Progenitor cell of endocrine pancreas (in vitro differentiated cells): ENCODE measurements at places on chromosomes 1 and 21.

DNA sequence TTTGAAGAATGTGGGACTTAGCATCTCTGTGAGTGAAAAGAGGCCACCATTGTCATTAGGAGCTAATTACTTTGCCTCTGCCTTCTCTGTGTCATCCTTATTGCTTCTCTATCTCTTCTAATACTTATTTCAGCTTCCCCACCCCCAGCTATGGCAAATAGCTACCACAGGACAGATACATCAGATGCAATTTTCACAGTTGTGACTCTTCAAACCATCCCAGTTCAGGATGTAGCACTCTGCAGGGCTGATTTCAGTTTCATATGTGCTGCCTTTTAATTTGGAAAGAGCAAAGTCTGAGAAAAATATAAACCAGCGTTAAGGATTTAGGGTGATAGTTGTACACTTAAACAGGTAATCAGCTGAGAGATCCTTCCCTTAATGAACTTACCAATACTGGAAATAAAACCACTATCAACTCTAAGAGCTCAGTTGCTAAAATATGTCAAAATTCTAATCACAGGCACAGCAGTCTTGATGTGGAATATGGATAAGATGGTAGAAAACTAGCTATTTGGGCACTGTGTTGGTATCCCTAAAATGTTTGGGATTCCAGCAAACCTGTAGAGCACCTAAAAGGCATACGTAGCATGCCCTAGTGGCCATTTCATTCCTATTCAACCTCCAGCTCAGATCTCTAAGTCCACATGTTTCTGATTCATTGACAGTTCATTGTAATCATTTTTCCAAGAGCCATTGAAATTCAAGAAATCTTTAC, 148.4 kb downstream of the SYT2 start:
- H3K27me3 ChIP-seq, result no peaks in the 10 kb centered on the region
- peaks cover 20% of the 10 kb centered on the region for H3K4me1 ChIP-seq
- no peak overlapping the region for H3K27ac ChIP-seq
- peaks cover 1% of the 10 kb centered on the region for H3K36me3 ChIP-seq

DNA sequence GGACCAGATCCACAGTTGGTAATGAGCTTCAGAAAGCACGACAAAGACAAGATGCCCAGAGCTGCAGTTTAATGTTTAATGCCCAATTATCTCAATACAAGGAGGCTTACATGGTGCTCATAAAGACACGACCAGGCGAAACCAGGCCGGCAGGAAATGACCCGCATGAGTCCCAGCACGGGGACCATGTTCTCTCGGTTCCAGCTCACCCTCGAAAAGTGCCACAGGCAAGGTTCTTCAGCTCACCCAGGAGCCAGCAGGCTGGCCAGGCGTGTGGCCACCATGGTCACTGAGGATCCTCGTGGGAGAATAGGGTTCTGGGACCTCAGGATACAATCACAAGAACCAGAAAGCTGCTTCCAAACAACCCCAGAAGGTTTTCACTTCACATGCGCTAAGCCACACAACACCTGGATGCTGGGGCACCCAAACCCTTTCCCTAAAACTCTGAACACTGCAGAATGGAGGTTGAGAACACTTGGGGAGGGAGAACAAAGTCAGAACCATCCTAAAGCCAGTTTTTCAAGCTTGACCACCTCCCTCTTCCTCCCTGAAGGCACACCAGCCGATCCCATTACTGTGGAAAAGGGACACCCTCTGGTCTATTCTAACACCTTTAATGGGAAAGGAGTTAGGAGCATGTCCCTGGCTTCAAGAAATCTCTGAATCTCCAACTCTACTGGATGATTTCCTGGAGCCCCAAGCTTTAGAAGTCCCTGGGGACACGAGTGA, 22.6 kb upstream of the ASAP3 start:
- H3K27me3 ChIP-seq, result no peaks in the 10 kb centered on the region
- peaks cover 6% of the 10 kb centered on the region for H3K4me1 ChIP-seq
- peaks cover 5% of the 10 kb centered on the region for H3K36me3 ChIP-seq
- DNase-seq, result no peak

GRCh38 chr1:47420547-47420946, 4.5 kb downstream of the FOXE3 start:
- H3K27ac ChIP-seq, result no peak overlapping the region
- H3K27me3 ChIP-seq, result peaks cover 81% of the 10 kb centered on the region
- no peaks in the 10 kb centered on the region for H3K4me1 ChIP-seq
- no peaks in the 10 kb centered on the region for H3K36me3 ChIP-seq

DNA sequence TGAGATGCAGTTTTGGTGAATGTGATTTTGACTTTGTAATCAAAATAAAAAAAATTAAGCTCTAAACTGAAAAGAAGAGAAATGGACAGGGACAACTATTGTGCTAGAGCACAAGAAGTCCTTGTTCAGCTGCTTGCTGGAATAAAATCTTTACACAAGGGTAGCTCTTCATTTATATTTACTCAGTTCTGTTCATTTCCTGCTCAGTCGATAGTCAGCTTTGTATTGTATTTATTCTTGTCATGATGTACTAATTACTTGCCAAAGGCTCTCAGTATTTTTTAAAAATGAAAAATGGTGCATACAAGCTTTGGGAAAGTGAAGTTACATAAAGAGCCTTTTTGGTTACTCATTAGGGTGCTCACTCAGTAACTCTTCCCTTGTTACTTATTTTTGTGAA, 17.8 kb downstream of the F5 start:
- H3K36me3 ChIP-seq, result peaks cover 6% of the 10 kb centered on the region
- no peak for DNase-seq
- H3K27ac ChIP-seq, result peak overlapping the region; percentile 6
- H3K4me3 ChIP-seq, result no peak overlapping the region

- peaks cover 9% of the 10 kb centered on the region for H3K36me3 ChIP-seq
- no peaks in the 10 kb centered on the region for H3K27me3 ChIP-seq
- no peak for DNase-seq
- H3K4me3 ChIP-seq, result no peak overlapping the region
- H3K27ac ChIP-seq, result no peak overlapping the region
- H3K4me1 ChIP-seq, result no peaks in the 10 kb centered on the region
Measured at GRCh38 chr1:243621973-243622372, 228.1 kb downstream of the AKT3 start.

DNA sequence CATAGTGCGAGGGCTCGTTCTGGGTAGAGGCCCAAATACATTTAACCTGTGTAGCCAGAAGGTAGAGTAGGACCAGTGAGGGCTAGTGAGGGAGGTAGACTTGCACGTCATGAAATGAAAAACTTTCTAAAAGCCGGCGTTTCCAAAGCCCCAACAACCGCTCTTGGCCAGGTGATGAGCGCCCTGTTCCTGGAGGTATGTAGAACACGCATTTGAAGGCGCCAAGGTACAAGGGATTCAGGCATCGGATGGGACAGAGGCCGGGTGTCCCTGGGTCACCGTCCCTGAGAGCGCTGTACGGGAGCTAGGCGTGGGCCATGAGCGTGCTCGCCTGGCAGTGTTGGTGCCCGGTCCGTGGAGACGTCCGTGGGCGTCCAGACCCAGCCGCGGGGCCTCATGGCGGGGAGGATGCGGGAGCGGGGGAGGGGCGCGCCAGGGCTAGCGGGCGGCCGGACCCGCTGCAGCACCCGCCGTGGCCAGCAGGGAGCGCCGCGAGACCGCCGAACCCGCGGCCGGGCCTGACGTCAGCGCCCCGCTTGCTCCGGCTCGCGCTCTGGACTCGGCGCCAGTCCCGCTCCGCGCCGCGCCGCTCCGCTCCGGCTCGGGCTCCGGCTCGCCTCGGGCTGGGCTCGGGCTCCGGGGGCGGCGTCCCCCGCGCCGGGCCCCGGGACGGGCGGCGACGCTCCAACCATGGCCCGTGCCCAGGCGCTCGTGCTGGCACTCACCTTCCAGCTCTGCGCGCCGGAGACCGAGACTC, at the start of gene PTPRU:
Gene PTPRU, plus strand, starts transcription at position 568 of the 757 bp plus-strand sequence. Its CDS starts 123 bp downstream, at position 691.
- DNase-seq, result peak; percentile 89
- H3K4me3 ChIP-seq, result peak within 1 kb of the TSS; percentile 86

DNA sequence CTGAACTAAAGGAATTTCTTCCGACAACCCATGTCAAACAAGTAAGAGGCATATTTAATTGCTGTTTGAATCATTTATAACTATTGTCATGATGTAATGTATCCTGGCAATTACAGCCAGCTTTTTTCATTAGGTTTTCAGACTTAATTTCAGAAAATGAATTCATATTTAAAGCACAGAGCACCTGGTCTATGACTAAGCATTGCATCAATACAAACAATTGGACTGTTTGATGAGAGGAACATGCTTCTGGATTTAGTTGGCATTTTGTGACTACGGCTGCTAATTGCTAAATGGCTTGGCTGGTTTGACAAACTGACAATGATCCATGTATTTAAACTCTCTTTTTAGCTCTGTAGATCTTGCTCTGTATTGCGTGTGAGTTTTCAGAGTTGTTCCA, 853.4 kb downstream of the NCAM2 start:
- no peak overlapping the region for H3K27ac ChIP-seq
- H3K27me3 ChIP-seq, result no peaks in the 10 kb centered on the region
- H3K4me3 ChIP-seq, result no peak overlapping the region
- peaks cover 3% of the 10 kb centered on the region for H3K4me1 ChIP-seq

- H3K4me1 ChIP-seq, result peaks cover 42% of the 10 kb centered on the region
- no peak for DNase-seq
- H3K27me3 ChIP-seq, result no peaks in the 10 kb centered on the region
Measured at GRCh38 chr1:50109116-50109515, 396 bp downstream of the ELAVL4 start.

DNA sequence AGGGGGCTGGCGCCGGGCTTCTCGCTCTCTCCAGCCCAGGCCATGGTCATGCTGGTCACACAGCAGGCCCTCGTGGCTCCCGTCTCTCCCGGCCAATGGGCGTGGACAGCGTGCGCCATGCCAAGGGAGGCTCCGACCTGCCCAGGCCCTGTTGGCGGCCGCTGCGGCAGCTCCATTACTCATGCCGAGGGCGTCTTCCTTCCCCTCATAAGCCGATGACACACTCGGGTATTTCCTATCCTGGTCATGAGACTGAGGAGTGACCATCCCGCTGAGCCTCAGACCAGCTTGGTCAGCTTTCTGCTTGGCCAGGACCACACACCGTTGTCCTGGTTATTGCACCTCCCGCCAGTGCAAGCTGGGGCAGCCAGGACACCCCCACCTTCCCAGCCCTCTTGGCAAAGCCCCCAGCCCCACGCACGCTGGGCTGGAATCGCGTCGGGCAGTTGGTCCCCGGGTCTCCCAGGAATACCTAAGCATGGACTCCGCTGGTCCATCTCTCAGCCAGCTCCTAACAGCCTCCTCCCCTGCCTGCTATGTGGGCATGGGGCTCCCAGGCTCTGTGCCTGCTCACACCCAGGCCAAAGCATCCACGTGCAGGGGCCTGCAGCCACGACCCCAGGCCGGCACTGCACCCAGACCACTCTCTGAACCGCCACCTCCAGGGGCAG, 49.8 kb downstream of the ARHGEF16 start:
- no peaks in the 10 kb centered on the region for H3K27me3 ChIP-seq
- H3K36me3 ChIP-seq, result no peaks in the 10 kb centered on the region
- no peaks in the 10 kb centered on the region for H3K4me1 ChIP-seq
- no peak for DNase-seq
- no peak overlapping the region for H3K27ac ChIP-seq

DNA sequence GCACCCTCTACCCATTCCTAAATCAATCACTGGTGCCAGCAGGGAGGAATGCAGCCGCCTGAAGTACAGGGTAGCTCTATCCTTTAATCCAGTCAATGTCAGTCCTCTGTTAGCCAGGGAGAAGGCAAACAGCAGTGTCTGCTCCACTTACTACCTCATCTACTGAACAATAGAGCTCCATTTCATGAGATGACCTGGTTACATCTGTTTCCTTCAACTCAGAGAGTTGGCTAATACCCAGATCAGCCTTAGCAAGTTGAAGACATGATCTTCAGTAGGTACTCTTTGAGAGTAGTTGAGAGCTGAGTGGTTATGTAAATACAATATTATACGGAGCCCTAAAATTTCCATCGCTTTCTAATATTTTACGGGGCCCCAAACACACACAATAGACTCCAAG, 46.1 kb upstream of the CD34 start:
- H3K27me3 ChIP-seq, result peaks cover 69% of the 10 kb centered on the region
- H3K27ac ChIP-seq, result no peak overlapping the region
- H3K36me3 ChIP-seq, result peaks cover 1% of the 10 kb centered on the region
- DNase-seq, result no peak
- no peaks in the 10 kb centered on the region for H3K4me1 ChIP-seq
- no peak overlapping the region for H3K4me3 ChIP-seq
